H1 (cell line): ENCODE measurements at places on chromosomes 4 and X. TPM values are rescaled to one million over a fixed set of nuclear protein-coding genes. Genes with fewer than 3 reads are reported as not detected.

Gene ZNF330
- 16.0 and 17.7 TPM in 2 replicates for polyA plus RNA-seq

Gene PRSS12
- 2.5 and 2.6 TPM in 2 replicates for polyA plus RNA-seq

Gene QRFPR
- 2.4 and 2.9 TPM in 2 replicates for polyA plus RNA-seq

Gene FAAH2
- 2.0 and 3.6 TPM in 2 replicates for polyA plus RNA-seq

Gene MAGEA10
- not detected in 2 replicates for polyA plus RNA-seq

Gene OTC
- not detected in 2 replicates for polyA plus RNA-seq

Gene TMEM156
- not detected in 2 replicates for polyA plus RNA-seq

Gene ENPEP
- polyA plus RNA-seq = 0.09 and 0.16 TPM in 2 replicates

Gene F8A2
- not detected in 2 replicates for polyA plus RNA-seq

Gene TCEAL3
- 3.5 and 4.4 TPM in 2 replicates for polyA plus RNA-seq

Gene CABS1
- 0.03 TPM in 1 of 2 replicates, not detected in the other for polyA plus RNA-seq

Gene SLIT2
- 1.9 and 2.0 TPM in 2 replicates for polyA plus RNA-seq

Gene IRS4
- polyA plus RNA-seq = 3.8 and 7.3 TPM in 2 replicates

Gene PWWP3B
- 0.08 and 0.15 TPM in 2 replicates for polyA plus RNA-seq

Gene LETM1
- 19.8 and 30.6 TPM in 2 replicates for polyA plus RNA-seq

Gene CA5B
- 2.3 and 3.3 TPM in 2 replicates for polyA plus RNA-seq

Gene COL4A6
- 5.9 and 6.5 TPM in 2 replicates for polyA plus RNA-seq

Gene WNK3
- polyA plus RNA-seq = 3.7 and 5.5 TPM in 2 replicates

Gene PAK3
- polyA plus RNA-seq = 0.80 and 0.88 TPM in 2 replicates

Gene SLC49A3
- 5.0 and 6.7 TPM in 2 replicates for polyA plus RNA-seq

Gene PPP1R2C
- polyA plus RNA-seq = not detected in 2 replicates

Gene NMU
- 40.9 and 50.4 TPM in 2 replicates for polyA plus RNA-seq

Gene AFAP1
- polyA plus RNA-seq = 3.6 and 5.1 TPM in 2 replicates

Gene GABRG1
- polyA plus RNA-seq = 0.05 and 0.11 TPM in 2 replicates

Gene CLCN4
- polyA plus RNA-seq = 3.3 and 3.6 TPM in 2 replicates

Gene RGN
- 0.32 and 0.35 TPM in 2 replicates for polyA plus RNA-seq

Gene VCX2
- polyA plus RNA-seq = not detected in 2 replicates
